ENCODE measurements at places on chromosomes 1 and 21. TPM values are rescaled to one million over a fixed set of nuclear protein-coding genes. Genes with fewer than 3 reads are reported as not detected.

Gene PLA2G2C
- polyA plus RNA-seq = not detected

Gene CGN
- 5.0 TPM for polyA plus RNA-seq

Gene ZBED6
- polyA plus RNA-seq = 1.1 TPM

Gene S100A7A
- not detected for polyA plus RNA-seq

Gene CFAP141
- not detected for polyA plus RNA-seq

Gene KLF17
- not detected for polyA plus RNA-seq

Gene GJC2
- polyA plus RNA-seq = not detected

Gene LGR6
- polyA plus RNA-seq = not detected

- no peak for DNase-seq
Measured at GRCh38 chr1:108708691-108709660, 3.7 kb upstream of the FNDC7 start.

- no peak for DNase-seq
Measured at GRCh38 chr1:20266141-20266540, 24.5 kb upstream of the VWA5B1 start.

DNA sequence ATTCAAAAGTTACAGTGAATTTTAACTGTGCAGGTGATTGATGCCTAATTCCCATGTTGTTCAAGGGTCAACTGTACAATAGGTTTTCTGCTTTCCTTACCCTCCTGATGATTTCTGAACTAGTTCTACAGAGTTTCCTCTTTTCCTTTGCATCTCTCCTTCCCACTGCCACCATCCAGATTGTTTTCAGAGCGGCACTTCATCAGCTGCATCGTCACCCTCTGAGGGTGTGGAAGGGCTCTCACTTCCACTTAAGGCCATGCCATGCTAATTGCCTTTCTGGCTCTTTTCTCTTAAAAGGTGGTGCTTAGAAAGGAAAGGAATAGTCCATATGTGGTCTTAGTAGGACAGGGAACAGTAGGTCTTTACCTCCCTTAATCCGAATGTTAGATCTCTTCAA, 39.1 kb downstream of the DISC1 start:
- DNase-seq = no peak

DNA sequence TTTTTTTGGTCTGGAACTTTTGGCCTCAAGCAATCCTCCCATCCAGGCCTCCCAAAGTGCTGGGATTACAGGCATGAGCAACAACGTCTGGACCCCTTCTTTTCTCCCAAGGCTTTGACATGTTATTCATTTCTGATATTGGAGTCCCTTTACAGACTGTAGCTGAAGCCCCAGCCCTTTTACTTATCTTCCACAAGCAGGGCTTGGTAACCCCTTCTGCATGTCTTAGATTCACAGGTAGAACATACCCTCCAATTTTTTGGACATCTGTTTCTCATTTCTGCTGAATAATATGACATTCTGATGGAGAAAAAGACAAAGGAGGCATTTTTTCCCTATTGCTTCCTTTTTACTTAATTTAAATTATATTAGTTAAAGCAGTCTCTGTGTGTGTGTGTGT, 39.2 kb upstream of the RGS21 start:
- DNase-seq = no peak

- DNase-seq = no peak
Measured at GRCh38 chr1:162710780-162711465, 78.7 kb downstream of the DDR2 start.

GRCh38 chr1:56137090-56137489, 442.3 kb downstream of the PLPP3 start:
- DNase-seq = no peak

GRCh38 chr1:48442864-48443619, 29.0 kb downstream of the SPATA6 start:
- DNase-seq = no peak

GRCh38 chr1:216045400-216045799, 377.8 kb downstream of the USH2A start:
- DNase-seq = no peak

GRCh38 chr1:65420590-65421350, at the start of the genes LEPR and LEPROT:
TSS of gene LEPR (plus strand) at chr1:65420668. CDS start at chr1:65565566, 144,898 bp downstream.
TSS of gene LEPROT (plus strand) at chr1:65420668. CDS start at chr1:65420725, 57 bp downstream.
- DNase-seq = no peak

GRCh38 chr1:63603810-63604209, 10.6 kb downstream of the PGM1 start:
- DNase-seq = no peak

- DNase-seq = no peak
Measured at GRCh38 chr1:26285366-26286063, 5.6 kb downstream of the SH3BGRL3 start.

DNA sequence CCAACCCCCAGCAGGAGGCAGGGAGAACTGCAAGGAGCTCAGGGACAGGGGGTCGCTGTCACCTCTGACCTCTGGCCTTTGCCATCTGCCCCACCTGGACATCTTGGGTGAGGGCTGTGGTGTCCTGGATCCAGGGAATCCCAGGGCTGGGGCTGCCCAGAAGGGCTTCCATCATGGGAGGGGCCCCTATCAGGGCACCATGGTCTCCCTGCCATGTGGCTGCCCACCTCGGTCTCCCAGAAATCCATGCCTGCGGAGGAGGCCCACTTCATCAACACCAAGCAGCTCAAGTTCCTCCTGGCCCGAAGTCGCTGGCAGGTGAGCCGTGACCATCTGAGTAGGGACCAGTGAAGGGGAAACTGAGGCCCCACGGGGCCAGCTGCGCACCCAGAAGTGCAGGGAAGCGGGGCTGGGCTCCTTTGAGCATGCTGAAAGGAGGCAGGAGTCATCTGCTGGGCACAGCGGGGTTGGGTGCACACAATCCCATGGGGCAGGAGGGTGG, 36.1 kb downstream of the TRIM11 start:
- no peak for DNase-seq

Measured in GM12878 (cell line).